DMS79 treated with DMSO at 0.1 percent for 48 hours (cell line): ENCODE measurements at places on chromosomes 13 and 19.
A peak's percentile ranks its signal among the peaks of the same experiment; 100 is the strongest.

DNA sequence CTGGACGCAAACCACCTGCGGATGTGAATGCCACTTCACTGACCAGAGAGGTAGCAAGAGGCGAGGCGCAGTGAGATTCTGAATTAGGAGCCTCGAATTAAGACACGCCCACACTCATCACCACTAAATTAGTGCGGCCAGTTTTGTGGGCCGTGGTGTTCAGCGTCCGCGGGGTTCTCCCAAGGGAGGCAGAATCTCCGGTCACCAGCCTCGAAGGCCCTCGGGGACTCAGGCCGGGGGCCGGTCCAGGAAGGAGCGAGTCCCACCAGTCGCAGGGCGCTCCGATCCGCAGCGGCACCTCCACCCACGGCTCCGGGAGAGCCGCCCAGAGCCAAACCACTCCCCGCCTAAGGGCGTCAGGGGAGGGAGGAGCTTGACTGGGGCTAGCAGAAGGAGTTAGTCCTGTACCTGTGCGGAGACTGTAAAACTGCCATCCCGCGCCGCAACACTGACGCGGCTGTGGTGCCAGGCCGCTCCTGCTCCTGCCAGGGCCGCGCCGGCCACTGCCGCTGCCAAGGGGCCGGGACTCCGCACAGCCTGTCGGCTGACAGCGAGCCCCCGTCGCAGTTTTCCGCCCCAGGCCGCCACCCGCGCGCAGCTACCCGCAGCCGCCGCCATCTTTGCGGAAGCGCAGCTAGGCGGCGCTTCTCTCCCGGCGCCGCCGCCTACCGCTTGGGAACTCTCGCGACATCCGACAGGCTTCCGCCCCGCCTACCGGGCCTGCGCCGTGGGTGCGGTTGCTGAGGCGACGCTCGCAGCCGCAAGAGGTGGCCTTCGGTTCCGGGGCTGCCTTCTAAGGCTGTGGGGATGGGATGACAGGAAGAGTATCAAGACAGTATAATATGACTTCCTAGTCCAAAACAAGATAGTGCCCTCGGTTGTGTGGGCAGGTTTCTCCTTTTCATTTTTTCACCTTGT lies at the start of gene MICU2:
MICU2 (minus strand) TSS at position 640 of the 918 bp plus-strand sequence; CDS start at position 618, 22 bp downstream.
- DNase-seq, result peak; percentile 57

DNA sequence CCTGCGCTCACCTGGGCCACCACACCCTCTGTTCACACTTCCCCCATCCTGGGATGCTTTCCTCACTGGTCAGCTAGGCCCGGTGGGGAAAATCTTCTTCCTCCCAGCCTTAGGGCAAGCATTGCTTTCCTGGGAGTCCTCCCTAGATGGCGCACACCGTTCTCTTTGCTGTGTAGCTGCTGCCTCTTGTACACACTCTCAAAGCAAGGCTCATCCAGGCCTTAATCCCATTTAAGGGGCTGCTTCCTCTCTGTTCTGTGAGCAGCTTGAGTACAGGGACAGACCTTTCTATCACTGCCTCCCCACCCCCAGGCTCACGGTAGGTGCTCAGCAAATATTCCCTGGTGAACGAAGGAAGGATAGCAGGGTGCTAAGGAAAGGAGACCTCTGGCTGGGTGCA lies 11.1 kb downstream of the SLC7A10 start:
- DNase-seq, result no peak

DNA sequence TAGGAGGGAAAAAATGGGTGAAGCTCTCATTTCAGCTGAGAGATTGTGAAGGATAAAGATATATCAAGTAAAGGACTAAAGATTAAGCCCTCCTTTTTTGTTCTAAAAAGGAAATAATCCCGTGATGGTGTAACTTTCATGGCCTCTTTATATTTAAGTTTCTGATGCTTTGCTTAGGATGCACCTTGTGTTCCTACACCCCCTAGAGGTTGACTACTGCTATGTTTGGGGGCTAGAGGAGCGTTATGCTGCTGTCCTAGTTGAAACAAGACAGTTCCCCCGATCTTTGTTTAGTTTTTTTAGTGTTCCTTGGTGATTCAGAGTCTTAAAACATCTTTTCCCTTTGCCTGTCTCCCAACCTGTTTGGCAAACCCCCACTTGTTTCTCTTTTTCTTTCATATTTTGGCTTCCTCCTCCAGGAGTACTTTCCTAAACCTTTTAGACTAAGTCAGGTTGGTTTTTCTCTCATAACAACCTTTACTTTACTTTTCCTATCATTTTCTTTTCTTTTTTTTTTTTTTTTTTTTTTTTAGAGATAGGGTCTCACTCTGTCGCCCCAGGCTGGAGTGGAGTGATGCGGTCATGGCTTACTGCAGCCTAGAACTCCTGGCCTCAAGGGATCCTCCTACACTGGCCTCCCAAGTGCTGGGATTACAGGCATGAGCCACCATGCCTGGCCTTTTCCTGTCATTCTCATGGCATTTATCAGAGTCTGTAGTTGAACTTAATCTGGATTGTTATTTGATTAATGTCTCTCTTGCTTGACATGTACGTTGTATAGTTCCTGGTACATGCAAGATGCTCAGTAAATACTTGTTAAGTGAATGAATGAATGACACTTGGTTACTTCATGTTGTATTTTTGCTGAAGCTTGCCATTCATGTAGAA lies 2.8 kb downstream of the UBA2 start:
- DNase-seq, result peak; percentile 16

- no peak for DNase-seq
These were observed 8.5 kb downstream of the MED26 start for GRCh38 chr19:16619457-16619856.

GRCh38 chr19:42601811-42602443 lies 7.2 kb upstream of the CEACAM8 start:
- no peak for DNase-seq

DNA sequence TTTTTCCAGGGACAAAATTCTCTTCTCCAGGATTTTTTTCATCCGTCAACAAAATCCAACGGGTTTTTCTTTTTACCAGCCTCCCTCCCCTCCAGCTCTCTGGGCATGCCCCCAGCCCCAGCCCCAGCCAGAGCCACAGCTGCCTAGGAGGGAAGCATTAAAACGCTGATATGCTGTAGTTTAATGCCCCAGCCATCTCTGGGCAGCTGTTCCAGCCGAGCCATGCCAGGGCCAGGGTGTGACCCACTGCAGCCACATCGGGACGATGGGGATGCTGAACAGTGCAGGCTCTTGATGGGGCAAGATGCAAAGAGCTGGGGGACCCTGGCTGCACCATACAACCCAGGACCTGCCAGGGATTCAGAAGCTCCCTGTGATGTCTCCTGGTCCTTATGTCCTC lies 32.1 kb downstream of the TSHZ3 start:
- peak; percentile 56 for DNase-seq

DNA sequence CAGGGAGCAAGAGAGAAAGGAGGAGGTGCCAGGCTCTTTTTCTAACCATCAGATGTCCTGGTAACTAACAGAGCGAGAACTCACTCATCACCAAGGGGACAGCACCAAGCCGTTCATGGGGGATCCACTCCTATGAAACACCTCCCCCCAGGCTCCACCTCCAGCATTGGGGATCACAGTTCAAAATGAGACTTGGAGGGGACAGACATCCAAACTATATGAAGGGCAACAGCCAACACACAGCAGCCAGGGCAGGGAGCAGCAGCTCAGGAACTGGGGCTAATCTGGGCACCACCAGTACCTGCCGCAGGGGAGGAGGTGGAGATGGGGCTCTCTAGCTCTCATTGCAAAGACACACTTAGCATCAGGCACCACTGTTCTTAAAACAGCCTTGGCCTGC lies 34.3 kb upstream of the VSTM2B start:
- no peak for DNase-seq

DNA sequence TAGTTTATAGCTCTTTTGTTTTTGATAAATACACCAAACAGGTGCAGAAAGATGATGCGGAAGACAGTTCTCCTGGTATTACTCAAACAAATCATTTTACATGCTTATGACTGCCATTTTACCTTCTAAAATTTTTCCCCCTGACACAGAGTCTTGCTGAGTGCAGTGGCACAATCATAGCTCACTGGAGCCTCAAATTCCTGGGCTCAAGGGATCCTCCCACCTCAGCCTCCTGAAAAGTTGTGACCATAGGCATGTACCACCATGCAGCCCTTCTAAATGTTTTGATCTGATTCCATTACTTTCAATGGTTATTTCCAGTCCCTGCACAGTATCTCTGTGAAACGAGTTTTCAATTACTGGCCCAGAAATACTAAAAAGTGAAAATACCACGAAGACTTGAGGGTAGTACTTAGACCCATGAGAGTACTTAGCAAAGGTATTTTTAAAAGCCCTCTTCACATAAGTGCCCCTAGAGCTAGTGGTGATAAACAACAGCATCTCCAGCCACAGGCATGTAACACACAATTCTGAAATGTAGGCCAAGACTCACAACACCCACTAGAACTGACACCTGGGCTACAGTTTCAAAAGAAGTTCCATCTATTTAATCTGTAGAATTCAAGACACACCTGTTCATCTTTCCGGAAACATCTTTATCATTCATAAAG lies 11.3 kb downstream of the HSPH1 start:
- DNase-seq, result peak; percentile 79

DNA sequence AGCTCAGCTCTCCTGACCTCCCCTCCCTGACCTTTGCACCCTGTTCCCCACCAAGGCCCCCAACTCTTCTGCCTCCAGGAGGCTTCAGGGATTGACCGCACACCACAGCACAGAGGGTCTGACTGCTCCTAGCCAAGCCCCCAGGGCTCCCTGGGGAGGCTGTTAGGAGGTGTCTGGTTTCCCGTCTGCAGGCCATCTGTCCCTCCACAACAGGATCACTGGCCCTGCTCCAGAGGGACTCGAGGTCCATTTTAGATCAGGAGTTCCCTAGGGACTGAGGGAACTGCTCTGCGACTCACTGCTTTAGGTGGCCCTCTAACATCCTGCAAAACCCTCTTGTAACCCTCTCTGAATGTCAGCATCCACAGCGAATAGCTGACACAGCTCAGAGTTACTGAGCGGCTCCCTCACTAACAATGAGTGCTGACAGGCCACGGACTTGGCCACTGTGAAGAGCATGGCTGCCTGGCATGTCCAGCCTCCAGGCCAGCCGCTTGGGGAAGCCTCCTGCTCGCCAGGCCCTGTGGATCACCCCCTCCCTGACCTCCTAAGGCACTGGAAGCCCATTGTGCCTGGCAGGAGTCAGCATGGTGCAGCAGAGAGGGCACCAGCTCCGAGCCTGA lies 17.7 kb downstream of the GRIK5 start:
- DNase-seq, result peak; percentile 54

DNA sequence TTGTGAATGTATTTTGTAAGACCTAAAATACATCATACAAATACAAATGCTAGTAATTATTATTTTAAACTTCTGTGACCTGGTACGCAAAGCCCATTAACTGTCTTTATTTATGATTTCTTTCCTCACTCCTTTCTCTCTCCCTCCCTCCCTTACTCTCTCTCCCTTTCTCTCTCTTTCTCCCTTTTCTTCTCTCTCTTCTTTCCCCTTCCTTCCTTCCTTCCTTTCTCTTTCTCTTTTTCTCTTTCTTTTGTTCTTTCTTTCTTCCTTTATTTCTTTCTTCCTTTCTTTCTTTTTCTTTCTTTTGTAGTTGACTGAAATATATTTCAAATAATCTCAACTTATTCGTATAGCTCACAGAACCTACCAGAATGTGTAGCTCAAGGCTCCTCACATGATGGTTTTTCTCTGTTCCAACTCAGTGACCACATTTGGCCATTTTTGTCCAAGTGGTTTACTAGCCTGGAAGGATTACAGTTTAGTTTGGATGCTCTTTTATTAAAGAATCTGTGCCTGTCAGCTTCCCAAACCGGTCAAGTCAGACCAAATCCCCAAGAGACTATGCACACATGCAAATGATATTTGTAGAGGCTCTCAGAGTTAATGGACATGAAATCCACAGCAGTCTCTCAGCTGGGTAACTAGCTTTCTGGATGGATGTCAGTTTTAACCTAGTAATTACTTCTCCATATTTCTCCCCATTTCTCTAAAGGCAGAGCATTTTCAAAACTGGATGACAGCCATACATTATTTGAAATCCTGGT lies 71.7 kb downstream of the POSTN start:
- DNase-seq, result peak; percentile 88

GRCh38 chr13:102825921-102826706 lies 19.7 kb upstream of the ERCC5 start:
- DNase-seq, result no peak

GRCh38 chr13:113546571-113547237 lies 37.8 kb upstream of the TFDP1 start:
- no peak for DNase-seq

GRCh38 chr19:47545061-47545948 lies 27.6 kb downstream of the ZNF541 start:
- no peak for DNase-seq

- DNase-seq, result no peak
These were observed 14.3 kb upstream of the EDDM13 start for GRCh38 chr19:56258272-56258671.

GRCh38 chr13:73757481-73758233 lies 376.5 kb downstream of the KLF12 start:
- DNase-seq, result no peak

- DNase-seq, result no peak
These were observed 43.2 kb downstream of the FLT3 start for GRCh38 chr13:28056970-28057712.

GRCh38 chr19:12093777-12094176 lies 29.2 kb downstream of the ZNF844 start:
- no peak for DNase-seq
